NCI-H2081 (cell line): ENCODE measurements at places on chromosomes 12 and 14.
A peak's percentile ranks its signal among the peaks of the same experiment; 100 is the strongest.

DNA sequence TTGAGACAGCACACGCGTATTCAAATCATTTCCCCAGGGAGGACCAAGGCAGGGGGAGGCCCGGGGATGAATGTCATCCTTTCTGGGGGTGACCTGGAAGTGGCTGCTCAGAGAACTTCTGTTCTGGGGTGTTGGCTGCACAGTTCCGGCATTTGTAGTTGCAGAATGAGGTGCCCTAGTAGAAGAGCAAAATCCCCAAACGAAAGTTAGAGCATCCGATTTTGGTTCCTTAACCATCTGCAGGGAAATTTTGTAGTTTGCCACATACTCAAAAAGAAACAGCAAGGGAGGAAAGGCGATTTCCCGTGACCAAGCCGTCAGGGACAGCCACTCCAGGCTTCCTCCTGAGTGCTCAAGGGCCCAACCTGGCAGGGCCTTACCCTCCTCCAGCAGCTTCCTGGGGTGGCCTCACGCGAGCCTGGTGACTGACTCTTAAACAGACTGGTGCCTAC, 13.0 kb upstream of the TRAF3 start:
- no peak for DNase-seq

GRCh38 chr12:459430-460258, at the start of gene B4GALNT3:
TSS of gene B4GALNT3 (plus strand) at chr12:459939. CDS start at chr12:460377, 438 bp downstream.
- DNase-seq, result peak; percentile 67

DNA sequence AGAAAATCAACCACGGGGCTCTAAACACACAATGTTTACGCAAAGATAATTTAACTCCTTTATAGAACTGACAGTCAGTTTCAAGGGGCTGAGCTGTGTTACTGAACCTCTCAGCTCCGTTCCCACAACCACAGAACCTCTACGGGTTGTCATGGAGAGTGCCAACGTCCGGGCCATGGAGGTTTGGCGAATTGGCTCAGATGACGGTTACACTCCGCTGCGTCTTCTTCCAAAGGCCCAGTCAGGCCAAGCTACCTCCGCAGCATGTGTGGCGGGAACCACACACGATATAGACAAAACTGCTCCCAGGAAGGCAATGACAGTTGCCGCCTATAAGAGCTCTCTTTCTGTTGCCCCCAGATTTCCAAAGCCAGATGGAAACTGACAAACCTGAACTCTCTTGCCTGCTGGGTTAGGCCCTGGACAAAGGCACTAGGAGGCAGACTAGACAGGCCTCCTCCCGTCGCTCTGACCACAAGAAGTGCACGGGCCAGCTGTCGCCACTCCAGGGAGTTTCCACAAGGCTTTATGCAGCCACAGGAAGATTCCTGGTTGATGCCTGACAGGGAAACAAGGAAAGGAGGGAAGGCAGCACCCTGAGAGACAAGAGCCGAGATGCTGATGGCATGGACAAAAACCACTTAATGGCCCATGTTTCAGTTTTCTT, 30.3 kb downstream of the CCDC88C start:
- no peak for DNase-seq

GRCh38 chr12:127247937-127248336, 1019.0 kb upstream of the TMEM132C start:
- no peak for DNase-seq

- no peak for DNase-seq
These were observed 283.1 kb upstream of the SOX5 start for GRCh38 chr12:24232531-24232930.

- DNase-seq, result no peak
These were observed 37.5 kb upstream of the CORO1C start for GRCh38 chr12:108768591-108769500.

- DNase-seq, result no peak
These were observed 20.3 kb downstream of the HEBP1 start for GRCh38 chr12:12979731-12980259.

- no peak for DNase-seq
These were observed 54.2 kb downstream of the ELK3 start for GRCh38 chr12:96248136-96248931.

DNA sequence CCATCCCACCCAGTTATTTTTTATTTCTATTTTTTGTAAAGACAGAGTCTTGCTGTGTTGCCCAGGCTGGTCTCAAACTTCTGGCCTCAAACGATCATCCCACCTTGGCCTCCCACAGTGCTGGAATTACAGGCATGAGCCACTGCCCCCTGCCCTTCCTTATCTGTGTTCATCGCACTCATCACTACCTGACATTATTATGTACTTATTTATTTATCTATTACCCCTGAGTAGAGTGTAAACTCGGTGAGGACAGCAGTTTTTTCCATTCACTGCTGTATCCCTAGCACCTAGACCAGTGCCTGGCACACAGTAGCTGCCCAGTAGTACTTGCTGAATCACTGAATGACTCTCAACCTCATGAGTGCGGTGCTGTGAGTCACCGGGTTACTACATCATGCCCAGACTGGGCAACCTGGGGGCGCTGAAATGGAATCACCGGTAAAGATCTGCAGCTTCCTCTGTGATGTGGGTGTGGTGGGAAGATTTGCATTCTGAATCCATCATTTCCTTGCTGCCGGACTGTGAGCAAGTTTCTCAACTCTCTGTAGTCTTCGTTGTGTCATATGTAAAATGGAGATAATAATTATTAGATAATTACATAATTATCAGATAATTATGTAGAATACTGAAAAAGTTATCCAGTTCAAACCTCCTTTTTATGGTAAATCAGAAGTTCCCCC, 81.9 kb upstream of the USP44 start:
- DNase-seq, result no peak

- DNase-seq, result peak; percentile 90
These were observed 416.0 kb downstream of the LRIG3 start for GRCh38 chr12:58504143-58504938.

DNA sequence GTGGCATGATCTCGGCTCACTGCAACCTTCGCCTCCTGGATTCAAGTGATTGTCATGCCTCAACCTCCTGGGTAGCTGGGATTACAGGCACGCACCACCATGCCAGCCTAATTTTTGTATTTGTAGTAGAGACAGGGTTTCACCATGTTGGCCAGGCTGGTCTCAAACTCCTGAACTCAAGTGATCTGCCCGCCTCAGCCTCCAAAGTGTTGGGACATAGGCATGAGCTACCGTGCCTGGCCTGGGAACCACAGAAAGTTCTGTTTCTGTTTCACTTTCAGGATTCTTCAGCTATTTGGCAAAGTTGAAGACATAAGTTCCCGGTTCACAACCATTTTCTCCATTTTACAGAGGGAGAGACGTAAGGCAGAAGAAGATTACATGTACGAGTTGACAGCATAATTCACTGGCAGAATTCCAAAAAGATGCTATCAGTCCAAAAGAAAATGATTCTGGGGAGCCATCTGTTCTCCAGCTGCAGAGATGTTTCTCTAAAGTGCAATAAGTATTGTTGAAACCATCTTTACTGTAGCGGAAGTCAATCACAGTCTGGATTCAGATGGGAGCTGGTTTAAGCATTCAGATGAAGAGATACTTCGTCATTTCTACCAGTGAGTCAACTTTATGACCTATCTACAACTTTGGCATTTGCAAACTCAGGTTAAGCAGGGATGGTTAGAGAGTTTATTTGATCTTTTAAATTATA, 8.1 kb upstream of the RNF34 start:
- DNase-seq, result no peak

GRCh38 chr12:63978519-63978918, 134.0 kb downstream of the SRGAP1 start:
- DNase-seq, result no peak

- DNase-seq, result no peak
These were observed 238.0 kb downstream of the CHST11 start for GRCh38 chr12:104694711-104695110.

DNA sequence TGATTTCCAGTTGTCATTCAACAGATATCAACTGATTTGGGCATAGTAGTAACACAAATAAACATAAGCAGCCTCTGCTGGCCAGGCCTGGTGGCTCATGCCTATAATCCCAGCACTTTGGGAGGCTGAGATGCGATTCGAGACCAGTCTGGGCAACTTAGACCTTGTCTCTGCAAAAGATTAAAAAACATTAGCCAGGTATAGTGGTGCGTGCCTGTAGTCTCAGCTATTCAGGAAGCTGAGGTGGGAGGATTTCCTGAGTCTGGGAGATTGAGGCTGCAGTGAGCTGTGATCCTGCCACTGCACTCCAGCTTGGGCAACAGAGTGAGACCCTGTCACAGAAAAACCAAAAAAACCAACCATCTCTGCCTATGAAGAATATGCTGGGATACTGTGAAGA, 7.1 kb downstream of the METAP2 start:
- no peak for DNase-seq

DNA sequence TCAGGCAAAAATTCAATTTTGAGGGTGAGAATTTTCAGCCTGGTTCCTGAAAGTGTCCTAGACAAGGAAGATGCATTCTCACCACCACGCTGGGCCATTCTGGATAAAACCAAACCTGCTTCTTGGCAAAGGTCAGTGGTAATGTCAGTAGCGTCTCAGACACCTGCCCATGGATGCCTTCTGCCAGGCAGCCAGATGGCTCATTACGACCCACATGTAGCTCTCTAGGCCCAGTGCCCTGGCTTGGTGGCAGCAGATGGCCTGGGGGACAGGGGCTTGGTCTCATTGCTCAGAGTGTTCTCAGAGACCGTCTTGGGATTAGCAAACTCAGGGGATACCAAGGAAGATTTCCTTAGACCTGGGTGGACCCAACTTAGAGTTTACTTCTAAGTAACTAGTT, 105.1 kb downstream of the ARF6 start:
- no peak for DNase-seq

DNA sequence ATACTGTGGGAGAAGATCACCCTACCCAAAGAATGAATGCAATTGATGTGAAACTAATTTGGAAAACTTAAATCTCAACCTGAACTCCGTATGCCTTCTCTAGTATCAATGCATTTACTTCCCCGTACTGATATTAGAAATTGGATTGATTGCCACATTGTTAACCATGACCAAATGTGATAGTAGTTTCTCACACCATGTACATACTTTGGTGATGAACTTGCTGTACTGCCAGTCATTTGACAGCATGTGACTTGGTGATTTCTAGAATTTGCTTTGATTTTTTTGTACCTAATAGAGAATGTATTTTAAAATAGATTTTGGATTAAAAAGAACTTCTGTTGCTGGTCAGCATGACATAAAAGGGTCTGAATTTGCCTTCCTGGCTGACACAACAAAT, 579.8 kb upstream of the TMEM132C start:
- DNase-seq, result no peak

DNA sequence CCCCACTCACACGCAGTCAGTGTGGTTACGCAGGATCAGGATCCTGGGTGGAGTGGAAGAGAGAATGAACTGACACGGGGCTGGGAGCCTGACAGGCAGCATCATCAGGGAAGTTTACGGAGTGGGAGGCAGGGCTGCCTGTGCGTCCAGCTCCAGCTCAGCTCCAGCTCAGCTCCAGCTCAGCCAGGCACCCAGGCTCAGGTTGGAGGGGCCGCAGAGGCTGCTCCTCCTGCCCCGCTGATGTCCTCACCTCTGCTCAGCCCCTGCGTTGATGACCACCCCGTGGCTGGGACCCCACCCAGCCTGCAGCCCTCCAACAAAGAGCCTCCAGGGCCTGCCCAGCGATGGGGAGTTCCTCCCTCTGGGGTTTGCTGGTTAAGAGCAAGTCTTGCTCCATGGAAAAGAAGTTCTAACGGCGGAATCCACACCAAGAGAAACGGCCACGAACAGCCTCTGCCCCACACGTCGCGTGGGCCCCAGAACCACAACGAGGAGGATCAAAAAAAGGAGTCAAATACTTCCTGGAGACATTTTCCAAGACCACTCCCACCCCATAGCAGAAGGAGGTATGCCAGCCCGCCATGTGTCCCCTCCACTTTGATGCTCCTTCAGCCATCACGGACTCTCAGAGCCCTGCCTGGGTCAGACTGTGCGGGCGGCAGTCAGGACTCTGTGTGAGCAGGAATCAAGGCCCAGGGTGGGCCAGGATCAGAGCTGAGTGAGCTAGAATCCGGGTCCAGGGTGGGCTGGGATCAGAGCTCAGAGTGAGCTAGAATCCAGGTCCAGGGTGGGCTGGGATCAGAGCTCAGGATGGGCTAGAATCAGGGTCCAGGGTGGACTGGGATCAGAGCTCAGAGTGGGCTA, 17.7 kb upstream of the C14orf180 start:
- DNase-seq, result no peak

- no peak for DNase-seq
These were observed 95.1 kb downstream of the TTC8 start for GRCh38 chr14:88919502-88919901.

DNA sequence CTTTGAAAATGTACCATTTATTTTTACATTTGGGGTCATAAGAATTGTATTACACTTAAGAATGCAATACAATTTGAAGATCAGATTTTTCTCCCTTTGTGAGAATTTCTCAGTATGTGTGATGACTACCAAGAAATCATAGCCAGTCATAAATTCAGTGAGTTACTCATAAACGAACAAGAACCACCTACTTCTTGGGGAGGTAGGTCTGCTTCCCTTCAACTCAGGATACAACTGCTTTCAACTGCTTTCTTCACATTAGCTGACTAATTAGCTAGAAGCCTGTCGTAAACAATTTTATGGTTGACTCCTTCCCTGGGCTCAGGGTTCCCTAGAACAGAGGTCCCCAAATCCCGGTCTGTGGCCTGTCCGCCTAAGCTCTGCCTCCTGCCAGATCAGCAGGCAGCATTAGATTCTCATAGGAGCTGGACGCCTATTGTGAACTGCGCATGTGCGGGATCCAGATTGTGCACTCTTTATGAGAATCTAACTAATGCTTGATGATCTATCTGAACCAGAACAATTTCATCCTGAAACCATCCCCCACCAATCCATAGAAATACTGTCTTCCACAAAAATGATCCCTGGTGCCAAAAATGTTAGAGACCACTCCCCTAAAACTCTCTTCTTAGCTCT, 3.7 kb downstream of the ANG start:
- no peak for DNase-seq

- no peak for DNase-seq
These were observed 14.0 kb upstream of the NID2 start for GRCh38 chr14:52082903-52083302.

DNA sequence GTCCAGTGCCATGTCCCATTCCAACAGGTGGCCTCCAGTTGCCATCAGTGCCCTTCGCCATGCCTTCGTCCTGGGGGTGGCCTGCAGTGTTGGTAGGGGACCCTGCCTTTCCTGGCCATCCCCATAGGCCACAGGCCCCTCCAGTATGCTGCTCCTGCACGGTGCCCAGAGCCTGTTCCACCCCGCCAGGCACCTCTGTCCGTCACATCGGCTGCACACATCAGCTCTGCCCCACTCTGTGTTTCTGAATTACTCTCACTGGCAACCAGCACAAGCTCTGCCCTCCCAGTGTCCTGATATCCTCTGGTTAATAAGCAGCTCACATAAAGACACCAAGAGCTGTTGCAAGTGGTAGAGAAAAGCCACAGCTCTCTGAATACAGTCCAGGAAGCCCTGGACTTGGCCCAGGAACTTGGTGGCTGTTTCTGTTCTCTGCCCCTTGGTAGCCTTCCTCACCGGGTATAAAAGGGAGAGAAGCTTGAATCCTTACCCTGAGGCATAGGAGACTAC, 31.3 kb upstream of the ATP2A2 start:
- DNase-seq, result no peak

- DNase-seq, result peak; percentile 35
These were observed 597 bp downstream of the SVOP start for GRCh38 chr12:109020146-109020795.
